Cerebellar cortex (tissue), 1 donor: ENCODE measurements at places on chromosomes 16 and 17.

- no peak for DNase-seq
These were observed 1.7 kb downstream of the YBX2 start for GRCh38 chr17:7292729-7293128.

GRCh38 chr17:57740235-57740528 lies 4.9 kb downstream of the CCDC182 start:
- no peak for DNase-seq

GRCh38 chr17:79793924-79794304 lies 3.0 kb downstream of the CBX8 start:
- DNase-seq: peak; percentile 83

DNA sequence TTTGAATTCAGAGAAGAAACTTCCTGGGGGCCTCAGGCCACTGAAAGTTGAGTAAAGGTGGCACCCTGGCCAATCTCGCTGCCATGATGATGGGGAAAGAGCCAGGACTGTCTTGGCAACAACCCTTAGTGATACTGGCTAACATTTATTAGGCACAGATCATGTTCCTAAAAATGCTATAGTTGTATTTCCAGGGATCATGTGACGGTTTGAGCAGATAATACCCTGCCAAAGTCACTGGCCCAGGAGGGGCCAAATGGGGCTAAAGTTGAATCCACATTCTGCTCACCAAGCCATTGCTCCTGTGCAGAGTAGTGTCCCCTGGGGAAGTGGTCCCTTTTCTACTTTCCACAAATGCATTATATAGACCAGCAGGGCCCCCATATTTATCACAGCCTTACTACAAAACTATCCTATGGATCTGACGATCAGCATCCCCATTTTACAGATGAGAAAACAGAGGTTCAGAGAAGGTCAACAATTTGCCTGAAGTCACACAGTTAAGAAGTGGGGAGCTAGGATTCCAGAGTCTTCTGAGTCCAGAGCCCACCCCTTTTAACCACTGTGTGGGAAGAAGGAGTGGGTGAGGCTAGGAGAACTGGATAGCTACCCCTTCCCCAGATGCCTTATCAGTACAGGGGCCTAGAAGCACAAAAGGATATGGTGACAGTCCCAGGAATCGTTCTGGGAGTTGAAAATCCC lies 300.0 kb upstream of the IRX3 start:
- DNase-seq: no peak

DNA sequence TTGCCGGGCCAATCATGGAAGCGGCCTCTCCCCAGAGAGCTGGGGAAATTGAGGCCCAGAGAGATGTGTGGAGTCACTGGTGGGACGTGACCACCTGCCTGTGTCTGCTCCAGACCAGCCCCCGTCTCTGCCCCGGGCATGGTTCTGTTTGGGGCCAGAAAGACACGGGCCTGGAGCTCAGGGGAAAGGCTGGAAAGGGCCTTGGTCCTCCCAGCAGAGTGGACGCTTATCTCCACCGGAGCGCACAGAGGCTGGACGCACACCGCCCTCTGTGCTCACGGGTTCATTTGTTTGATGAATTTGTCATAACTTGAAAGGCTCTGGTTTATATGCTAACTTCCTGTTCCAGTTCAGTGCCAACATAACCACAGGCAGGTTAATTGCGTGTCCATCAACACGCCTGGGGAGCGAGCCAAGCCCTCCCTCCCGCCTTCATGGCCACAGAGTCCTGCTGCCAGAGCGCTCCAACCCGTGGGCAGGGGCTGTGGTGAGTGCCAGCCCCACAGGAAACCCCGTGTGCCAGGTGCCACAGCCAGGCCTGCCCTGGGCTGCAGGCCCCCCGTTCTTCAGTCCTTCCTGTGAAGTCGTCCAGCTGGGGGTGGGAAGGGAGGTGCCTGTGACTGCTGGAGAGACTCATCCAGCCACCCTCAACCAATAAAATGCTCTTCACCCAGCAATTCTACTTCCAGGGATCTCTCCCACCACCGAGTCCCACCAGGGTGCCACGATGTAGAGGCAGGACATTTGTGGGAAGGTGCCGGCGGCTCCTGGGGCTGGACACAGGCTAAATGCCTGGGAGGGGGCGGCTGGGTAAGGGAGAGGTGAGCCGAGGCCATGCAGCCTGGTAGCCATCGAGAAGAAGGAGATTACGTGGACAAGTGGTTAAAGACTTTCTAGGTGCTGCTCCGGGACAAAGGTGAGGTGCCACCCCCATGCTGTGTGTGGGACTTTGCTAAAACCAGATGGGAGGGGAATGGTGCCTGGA lies 29.4 kb upstream of the BAHCC1 start:
- DNase-seq: no peak

DNA sequence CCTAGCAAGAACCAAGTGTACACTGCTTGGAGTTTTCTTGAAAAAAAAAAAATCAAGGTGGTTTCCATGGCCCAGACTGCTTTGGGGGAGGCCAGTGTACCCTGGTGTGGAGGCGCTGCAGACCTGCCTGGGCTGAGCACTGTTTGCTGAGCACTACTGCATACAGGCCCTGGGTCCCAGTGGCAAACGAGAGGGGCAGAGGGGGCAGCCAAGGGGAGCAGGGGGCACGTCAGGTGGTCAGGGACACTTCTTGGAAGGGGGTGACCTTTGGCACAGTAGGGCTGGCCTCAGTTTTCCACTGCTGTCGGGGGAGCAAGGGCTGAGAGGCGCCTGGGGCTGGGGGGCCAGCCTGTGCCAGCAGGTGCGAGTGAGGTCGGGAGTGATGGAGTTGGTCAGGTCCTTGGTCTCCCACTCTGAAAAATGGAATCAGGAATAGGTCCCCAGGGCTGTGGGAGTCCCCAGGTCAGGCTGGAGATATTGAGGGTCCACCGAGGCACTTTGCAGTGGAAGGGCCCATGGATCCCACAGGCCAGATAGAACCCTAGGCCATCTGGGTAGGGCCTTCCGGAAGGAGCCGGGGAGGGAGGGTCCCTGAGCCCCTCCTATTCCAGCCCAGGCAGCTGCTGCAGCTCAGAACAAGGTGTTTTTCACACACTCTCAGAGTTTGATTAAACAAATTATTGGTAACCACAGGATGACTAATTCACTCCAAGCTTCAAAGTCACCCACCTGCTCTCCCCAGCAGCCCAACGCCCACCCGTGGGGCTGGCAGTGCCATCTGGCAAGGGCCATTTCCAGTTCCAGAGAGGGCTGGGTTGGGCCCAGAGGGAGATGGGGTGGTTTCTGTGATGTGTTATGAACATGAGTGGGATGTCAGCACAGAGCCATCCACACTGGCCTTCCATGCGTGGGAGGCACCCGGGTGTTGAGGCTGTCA lies 3.5 kb downstream of the ZFPM1 start:
- DNase-seq: no peak

DNA sequence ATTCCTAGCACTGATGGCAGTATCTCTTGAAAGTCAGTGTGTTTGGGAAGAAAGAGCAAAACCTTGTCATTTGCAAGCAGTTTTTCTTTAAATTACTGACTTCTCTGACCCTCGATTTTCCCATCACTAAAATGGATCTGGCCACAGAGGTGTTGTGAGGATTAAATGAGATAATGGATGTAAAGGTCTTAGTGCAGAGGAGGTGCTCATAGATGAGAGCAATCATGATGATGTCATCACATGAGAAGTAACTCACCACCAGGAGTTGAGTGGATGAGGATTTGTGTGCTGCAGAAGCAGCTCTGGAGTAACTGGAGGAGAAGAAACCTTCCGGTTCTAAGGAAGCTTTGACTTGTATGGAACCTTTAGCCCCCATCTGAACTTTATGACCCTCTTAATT lies 30.6 kb downstream of the PITPNM3 start:
- no peak for DNase-seq

GRCh38 chr17:61784510-61784909 lies 78.8 kb downstream of the BRIP1 start:
- no peak for DNase-seq

GRCh38 chr16:50271148-50272041 lies 5.0 kb downstream of the ADCY7 start:
- DNase-seq: no peak

DNA sequence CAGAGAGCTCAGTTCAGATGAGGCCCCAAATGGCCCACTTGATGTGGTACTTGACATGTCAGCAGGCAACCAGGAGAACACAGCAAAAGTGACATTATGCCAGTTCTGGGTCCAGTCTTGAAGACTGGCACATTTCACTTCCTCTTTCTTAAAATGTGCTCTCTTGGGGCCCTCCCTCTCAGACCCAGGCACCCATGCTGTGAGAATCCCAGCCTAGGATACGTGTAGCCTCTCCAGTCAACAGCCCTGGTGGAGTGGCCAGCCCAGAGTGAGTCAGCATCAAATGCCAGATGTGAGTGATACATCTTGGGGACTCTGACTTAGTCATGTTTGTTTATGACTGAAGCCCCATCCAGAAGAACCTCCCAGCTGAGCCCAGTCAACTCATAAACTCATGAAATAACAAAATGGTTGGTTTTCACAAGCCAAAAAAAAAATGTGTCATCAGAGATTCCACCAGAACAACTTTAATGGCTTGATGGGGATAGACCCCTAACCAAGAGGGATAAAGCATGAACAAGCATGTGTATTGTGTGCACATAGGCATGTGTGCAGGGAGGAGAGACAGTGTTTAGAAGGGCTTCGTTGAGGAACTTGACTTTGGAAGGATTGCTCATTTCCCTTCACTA lies 82.5 kb upstream of the TNRC6C start:
- no peak for DNase-seq
